ENCODE measurements at places on chromosomes 7 and 10.
A peak's percentile ranks its signal among the peaks of the same experiment; 100 is the strongest.

DNA sequence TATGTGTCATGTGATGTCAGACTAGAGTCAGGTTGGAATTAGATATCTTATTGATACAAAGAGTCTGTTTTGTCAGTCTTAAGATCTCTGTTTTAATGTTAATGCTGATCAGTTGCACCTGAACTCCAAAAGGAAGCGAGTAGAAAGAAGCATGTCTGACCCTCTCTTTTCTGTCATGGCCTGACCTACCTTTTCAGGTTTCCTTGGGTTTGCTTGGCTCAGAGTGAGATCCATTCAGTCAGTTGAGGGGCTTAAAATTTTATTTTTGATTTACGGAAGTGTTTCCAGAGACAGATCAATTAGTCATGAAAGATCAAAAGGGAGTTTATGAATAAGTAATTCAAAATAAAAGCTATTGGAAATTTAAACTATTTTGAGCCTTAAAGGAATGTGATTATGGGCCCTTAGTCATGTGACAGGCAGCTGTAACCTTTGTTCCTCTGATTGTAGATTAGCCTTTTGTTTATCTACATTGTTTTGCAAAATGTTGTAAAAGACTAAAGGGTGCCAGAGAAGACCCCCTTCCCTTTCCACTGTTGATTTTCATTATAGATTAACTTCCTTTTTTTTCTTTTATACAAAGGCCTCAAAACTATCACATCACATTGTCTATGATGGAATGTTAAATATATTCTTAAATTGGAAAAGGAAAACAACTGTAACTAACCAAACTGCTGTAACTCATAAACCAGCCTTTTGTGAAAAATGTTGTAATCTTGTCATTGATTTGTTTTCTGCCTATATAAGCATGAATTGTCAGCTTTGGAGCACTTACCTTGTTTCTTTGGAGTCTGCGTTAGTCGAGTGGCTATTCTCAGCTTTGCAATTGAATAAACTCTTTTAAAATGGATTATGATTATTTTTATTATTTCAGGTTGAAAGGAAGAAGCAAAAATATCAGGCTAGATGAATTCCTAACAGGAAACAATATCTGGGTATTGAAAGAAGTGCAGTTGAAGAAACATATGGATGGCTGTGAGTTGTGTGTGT is 195.5 kb upstream of the MBL2 start:
- DNase-seq = no peak

DNA sequence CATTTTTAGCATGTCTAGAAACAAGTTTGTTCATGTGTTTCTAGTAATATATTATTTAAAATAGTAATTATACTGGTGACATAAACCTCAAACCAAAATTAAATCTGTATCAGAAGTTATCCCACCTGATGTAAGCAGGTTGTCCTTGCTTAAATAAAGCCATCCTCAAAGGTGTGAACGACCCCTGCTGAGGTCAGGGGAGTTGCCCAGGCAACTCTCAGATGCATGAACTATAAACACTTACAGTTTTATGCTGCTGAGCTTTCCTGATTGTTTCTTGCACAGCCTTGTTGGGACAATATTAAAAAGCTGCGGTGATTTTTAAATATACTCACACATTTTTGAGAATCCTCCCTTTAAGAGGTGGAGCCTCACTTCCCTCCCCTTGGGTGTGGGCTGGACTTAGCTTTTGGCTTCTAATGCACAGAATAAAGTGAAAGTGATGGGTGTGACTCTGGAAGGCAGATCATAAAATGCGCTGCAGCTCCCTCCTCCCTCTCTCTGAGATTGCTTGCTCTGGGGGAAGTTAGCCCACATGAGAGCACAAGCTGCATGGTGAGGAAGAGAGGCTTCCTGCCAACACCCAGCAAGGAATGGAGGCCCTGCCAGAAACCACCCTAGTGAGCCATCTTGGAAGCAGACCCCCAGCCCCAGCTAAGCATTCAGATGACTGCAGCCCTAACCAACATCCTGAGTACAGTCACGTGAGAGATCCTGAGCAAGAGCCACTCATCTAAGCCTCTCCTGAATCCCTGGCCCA is 152.7 kb downstream of the SKIDA1 start:
- DNase-seq = peak; percentile 68

GRCh38 chr7:70884440-70884764 is 247.5 kb upstream of the GALNT17 start:
- no peak for DNase-seq

DNA sequence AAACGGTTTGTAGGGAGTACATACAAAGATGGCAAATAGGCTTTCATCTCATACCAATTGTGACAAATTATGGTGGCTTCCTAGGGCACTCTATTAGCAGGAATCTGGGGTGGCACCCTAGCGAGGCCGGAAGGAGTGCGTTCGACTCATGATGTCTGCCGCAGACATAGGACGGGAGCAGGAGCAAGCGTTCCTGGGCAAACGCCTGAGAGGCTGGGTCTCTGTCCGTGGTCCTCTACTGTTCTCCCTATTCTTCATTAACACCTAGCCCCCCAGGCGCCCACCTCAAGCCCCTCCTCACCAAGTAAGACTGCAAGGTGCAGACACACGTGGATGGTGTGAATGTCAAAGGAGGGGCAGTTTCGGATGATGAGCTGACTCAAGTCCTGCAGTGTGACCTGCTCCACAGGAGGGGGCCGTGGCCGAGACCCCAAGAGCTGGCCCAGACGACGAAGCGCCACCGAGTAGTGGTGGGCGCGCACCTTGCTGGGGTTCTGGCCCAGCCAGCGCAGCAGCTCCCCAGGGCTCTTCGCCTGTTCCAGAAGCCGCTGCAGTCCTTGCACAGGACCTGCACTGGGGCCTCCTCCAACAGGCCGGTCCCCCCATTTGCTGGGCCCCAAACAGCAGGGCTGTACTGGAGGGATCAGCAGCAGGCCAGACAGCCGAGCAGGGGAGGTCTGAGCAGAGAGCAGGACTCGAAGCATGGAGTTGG is 1.3 kb downstream of the FASTK start:
- DNase-seq = no peak

DNA sequence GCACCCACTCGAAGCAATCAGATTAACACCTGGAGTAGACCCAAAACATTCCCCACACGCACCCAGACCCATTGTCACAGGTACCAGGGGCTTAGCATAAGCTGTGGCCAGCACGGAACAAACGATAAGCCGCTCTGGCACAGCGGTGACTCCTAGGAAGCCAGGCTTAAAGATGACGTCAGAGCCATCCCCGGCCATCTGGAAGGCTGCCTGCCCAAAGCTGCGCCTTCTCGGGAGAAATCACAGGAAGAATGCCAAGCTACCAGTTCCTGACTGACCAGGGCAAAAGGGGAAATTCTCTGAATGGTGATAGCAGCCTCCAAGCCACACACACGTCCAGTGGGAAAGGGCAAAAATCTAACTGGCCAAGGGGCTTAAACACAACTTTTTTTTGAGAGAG is 13.0 kb upstream of the WIPI2 start:
- peak; percentile 62 for DNase-seq

- no peak for DNase-seq
These were observed 601 bp downstream of the EPHB4 start for GRCh38 chr7:100826514-100827329.

DNA sequence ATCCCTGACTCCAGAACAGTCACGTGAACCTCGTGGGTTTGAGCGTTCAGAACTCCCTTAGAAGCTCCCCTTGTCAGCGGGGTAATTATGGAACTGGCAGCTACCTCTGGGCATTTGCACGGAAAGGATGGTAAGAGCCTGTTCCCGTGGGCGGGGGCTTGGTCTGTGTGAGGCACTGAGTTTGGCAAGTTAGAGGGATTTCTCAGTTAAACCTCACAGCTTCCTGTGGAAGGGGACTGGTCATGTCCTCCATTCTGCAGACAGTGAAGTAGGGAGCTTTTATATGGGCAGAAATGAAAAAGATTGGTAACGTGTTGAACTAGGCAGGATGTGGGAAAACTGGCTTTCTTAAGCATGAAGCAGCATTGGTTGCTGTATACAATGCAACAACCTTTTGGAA is 16.0 kb downstream of the PALD1 start:
- no peak for DNase-seq

DNA sequence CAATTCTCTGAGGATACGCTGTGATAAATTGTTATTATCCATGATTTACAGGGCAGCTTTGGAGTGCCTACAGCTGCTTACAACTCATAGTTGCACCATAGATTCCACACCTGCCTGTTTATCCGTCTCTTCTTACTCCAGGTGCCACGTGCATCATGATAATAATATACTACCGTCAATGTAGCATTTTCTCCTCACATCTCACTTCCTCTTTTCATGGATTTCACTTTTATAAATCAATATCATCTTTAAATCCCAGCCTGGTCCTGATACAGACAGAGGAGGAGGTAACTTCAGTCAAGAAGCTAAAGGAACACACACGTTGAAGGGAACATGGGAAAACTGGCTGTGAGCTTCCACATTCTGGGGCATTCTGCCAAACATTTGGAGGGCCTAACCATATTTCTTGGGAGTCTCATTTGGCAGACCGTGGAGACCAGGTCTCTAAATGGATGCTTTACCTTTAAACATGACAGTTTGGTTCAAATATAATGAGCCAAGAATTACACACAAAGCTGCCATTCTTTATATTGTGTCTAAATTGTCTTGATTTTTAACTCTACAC is 2.4 kb downstream of the CH25H start:
- no peak for DNase-seq

DNA sequence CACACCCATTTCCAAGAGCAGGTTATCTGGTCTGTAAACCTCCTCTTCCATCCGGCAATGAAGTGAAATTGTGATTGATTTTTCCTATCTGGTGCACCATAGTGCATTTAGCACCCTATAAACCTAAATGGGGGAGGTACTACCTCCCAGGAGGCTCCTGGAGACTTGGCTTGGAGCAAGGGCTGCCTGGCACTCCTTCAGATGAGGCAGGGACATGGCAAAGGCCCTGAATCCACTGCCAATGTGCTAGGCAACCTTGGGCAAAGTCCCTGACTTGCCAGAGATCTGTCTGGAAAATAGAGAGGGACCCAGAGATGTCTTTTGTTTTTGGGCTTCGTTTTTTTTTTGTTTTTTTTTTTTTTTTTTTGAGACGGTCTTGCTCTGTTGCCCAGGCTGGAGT is 6.7 kb upstream of the GRID1 start:
- DNase-seq = no peak

GRCh38 chr10:78357141-78358063 is 323.7 kb downstream of the RPS24 start:
- DNase-seq = no peak

DNA sequence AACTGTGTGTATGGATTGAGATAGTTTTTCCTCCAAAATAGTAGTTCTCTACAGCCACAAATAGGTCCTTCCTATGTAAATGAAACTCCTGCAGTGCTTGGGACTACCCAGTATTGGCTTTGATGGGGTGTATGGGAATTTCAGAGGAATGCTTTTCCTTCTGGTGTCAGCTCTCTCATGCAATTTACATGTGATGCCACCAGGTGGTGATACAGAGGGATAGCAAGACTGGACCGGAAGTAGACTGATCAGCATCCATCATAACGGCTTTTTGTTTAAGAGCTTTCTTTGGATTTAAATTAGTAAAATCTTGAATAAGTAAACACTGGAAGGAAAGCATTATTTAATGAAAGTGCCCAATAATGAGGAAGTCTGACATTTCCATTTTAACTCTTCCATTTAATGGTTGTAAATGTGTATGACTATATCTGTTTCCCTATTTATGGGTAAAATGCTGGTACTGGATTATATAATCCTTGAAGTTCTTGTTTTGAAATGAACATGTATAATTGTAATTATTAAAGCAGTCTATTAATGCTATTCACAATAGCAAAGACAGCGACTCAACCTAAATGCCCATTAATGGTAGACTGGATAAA is 22.7 kb downstream of the DYNC1I1 start:
- no peak for DNase-seq

- no peak for DNase-seq
These were observed 68.0 kb upstream of the FAM20C start for GRCh38 chr7:124130-124949.

GRCh38 chr10:126651467-126651866 is 19.0 kb downstream of the C10orf90 start:
- DNase-seq = no peak

GRCh38 chr7:6157685-6158423 is 114.6 kb downstream of the CYTH3 start:
- DNase-seq = no peak

GRCh38 chr7:110762546-110763225 is 328.2 kb upstream of the LRRN3 start:
- no peak for DNase-seq
